ENCODE measurements at places on chromosomes 7 and 10. TPM values are rescaled to one million over a fixed set of nuclear protein-coding genes. Genes with fewer than 3 reads are reported as not detected.

Gene TLL2
- 0.16 TPM for total RNA-seq

Gene CPN1
- total RNA-seq = not detected

Gene TSPAN12
- 9.7 TPM for total RNA-seq

Gene ZNF777
- total RNA-seq = 5.4 TPM

- no peak for DNase-seq
Observed at GRCh38 chr7:22885797-22886261, 63.2 kb upstream of the TOMM7 start.

DNA sequence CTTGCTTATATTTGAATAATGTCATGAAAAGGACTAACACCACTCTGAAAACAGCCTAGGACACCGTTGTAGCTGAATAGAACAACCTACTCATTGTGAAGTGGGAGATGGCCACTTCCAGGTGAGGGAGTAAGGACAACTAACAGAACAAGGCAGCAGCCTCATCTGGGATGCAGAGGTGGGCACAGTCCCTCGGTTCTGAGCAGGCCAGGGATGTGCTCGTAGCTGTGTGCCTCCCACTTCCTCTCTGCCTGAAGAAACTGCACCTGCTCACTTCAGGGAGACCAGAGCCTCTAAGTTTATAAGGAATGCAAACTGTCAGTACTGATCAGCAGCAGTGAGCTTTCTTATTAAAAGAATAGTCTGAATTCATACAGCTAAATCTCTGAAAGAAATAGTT lies 2.5 kb downstream of the VSTM4 start:
- no peak for DNase-seq

DNA sequence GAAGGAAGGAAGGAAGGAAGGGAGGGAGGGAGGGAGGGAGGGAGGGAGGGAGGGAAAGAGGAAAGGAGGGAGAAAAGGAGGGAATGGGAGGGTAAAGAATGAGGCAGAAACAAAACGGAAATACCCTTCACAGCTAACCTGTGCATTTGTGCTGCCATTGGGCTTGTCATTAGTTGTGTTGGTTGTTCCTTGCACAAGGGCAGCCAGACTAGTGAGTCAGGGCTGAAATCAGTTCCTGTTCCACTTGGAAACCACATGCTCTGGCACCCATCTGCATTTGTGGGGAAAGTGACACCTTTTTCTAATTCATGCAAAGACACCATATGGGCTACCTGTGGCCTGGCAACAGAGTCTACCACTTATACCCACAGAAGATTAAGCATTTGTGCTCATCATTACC lies 1004.0 kb upstream of the C7orf33 start:
- DNase-seq = no peak

GRCh38 chr10:13457958-13458686 lies 70.7 kb downstream of the BEND7 start:
- DNase-seq = no peak

DNA sequence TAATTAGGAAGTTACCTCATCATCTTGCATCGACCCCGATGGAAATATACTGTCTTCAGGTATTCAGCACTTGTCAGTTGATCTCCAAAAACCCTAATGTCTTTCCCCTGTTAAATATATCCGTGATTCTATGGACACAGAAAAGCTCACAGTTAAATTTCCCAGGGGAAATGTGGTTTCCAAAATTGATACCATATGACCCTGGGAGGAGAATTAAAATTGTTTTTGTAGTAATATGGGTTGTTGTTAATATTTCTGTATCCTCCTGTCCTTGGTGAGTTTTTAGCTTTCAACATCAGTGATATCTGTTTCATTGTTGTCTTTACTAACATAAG lies 132.1 kb downstream of the CELF2 start:
- DNase-seq = no peak

DNA sequence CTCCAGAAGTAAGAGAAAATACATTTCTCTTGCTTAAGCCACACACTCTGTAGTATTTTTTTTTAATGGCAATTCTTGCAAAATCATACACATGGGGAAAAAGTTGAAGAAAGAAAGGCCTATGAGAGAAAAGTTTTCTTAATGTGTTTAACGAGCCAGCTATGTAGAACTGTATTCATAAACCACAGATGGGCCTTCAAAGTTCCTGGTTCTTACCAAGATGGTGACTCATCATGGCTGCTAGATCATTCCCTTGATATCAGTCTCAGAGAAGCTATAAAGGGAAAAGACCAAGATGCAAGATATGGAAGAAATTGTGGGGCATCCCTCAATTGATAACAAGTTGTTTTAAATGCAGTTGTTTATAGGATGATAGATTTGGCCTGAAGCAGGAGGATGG lies 992.7 kb upstream of the MBL2 start:
- no peak for DNase-seq

DNA sequence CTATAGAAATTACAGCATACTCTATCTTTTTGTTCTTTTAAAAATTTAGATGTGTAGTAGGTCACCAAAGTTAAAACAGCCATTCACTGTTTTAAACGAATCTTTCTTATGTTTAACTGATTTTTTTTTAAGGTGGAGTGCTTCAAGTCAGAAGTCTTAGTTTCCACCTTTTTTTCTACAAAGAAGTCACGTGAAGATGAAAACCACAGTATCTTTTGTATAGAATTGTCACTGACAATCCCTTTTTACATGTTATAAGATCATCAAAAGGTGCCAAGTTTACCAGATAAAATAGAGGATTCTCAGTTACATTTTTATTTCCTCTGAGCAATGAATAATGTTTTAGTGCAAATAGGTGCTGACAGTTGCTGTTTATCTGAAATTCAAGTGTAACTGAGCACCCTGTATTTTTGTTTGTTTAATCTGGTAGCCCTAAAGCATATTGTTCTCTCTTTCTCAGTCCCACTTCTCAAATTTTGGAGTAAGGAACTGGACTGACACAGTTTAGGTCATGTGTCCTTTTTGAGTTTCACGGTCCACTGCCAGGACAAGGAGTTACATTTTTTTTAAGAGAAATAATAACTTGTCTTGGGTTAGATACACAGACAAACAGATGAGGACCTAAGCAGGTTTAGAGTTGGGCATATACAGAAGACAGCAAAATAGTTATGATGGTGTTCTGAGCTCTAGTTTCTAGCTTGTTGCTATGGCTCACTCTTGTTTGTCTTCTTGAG lies 233.2 kb upstream of the MBL2 start:
- DNase-seq = no peak

GRCh38 chr7:106652092-106652491 lies 8.9 kb downstream of the CCDC71L start:
- DNase-seq = no peak

DNA sequence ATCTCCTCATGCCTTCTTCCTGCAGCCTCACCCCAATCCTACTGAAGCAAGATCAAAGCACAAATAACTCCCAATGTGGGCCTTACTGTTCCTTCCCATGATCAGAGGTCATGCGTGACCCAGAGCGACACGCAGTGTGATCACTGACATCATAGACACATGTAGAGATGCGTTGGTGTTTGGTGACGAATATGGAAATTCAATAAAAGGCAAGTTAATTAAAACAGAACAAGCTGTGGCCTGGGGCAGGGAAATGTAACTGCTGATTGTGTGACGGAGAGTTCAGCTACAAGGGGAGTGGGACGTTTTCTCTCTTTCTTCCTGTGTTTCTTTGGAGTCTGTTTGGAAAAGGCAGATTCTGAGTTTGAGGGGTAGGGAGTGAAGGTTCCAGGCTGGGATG lies 34.8 kb upstream of the CARD11 start:
- DNase-seq = no peak

DNA sequence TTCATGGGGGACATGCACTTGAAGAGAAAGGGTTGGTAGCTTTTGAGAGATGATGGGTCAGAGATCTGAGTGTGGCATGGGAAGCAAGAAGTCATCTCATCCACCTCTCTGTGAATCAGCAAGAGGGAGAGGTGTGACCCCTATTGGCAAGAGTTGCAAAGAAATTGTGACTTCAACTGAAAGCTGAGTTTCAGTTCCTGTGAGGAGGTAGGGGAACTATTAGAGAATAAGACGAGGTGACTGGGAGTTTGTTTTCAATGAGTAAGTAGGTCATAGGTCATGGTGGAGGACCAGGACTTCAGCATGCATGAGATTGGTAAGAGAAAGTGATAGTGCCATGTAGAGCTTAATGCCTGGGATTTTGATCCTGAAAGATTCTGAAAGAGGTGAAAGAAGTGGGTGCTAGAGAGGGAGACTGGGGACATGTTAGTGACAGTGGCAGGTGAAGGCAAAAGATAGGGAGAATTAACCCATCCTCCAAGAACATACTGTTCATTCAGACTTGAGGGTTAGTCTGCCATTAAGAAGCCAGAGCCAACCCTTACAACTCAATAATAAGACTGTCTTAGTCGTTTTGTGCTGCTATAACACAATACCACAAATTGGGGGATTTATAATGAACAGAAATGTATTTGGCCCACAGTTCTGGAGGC lies 75.5 kb upstream of the CAPZA2 start:
- DNase-seq = no peak

DNA sequence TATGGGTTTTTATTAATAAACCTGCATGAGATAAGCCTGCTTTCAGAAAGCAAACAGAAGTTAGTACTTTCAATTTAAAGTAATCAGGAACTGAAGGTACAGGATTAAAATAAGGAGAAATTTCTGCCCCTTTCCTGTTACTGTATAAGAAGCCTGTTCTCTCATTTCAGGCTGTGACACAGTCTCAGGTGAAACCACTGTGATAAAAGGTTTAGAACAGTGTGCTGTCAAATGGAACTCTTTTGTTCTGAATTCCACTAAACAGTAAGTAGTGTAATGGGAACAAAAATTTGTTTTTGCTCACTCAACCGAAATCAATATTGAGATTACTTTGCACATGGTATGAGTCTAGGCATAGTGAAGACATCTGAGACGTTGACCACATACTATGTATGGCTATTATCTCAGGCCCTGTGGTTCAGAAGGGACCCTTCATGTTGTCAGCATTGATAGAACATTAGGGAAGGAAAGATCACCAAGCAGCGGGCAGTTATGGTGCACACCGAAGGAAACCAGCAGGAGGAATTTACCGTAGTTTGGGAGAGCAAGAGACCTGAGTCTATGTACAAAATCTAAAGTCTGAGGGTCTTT lies 14.9 kb downstream of the HEPACAM2 start:
- DNase-seq = no peak

DNA sequence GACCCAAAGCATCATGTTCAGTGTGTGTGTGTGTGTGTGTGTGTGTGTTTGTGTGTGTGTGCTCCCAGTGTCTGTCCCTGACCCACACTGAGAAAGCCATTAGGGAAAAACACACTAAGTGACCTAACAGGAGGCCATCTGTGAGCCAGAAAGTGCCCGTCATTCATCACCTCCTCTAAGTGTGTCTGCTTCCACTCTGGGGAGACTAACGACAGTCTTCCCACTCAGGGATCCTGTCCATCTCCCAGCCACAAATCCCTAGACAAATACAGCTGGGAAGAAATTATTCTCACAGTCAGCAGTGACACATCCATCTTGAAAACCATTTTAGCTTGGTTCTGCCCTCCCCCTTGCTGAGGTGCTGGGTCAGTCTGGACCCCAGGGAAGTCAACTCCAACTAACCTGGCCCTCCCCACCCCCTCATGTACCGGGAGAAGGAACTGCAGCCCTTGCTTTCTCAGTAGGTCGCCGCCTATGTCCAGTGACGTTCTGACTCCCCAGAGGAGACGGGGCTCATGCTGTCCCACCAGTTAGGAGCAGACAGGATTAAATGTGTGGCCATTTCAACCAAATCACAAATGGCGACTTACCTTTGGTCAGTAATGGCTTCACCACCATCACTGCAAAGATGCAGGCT lies 296.5 kb upstream of the ZNF32 start:
- DNase-seq = no peak

Data from omental fat pad (tissue), 4 donors.